ENCODE measurements at places on chromosomes 2 and 18.

DNA sequence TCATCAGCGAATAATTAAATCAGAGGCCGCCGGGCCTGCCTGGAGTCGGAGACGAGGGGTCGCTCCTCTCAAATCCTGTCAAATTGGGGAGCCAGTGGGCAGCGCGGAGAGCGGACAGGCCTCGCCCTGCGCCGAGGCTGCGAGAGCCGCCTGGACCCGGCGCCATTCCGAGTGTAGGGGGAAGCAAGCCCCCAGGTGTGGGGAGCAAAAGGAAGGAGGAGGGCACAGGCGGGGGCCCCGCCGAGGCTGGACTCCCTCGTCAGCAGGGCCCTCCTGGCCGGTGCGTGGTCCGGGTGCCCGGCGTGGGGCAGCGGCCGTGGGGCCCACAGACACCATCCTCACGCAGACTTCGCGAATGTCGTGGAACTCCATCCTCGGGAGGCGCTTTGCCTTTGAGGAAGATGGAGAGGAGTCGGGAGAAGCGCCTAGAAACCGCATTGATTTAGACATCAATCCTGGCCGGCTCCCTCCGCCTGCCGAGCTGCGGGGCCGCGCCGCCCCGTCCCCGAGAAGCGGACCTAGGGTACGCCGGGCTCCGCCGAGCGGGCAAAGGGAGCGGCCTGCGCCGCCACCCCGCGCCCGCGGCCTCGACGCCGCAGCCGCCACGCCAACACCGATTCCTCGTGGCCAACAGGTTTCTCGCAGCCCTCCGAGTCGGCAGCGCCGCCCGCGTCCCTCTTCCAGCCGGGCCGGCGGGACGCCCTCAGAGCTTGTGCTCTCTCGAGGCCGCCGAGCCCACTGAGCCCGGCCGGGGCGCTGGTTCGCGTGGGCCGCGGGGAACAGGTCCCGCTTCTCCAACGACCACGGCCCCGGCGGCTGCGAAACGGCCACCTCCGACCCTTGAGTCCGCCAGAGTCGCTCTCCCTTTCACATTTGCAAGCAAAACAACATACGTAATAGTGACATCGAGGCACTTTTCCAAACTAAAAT, 6.7 kb upstream of the ONECUT2 start:
- DNase-seq: no peak

DNA sequence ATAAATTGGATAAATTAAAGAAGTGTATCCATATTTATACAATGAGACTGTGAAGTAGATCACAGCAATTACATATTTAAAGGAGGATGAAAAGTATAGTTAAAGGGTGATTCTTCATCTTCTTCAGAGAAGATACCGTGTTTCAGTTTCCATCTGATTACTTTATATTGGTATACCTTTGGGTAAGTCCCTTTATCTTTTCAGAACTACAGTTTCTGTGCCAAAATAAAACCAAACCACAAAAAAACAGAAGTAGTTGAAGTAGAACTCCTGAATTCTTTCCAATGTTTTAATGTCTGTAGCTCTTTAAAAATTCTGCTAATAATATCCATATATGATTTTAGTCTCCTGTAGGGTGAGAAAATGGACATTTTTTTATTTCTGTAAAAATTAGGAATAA, 231.2 kb upstream of the LINC00305 start:
- no peak for DNase-seq

- DNase-seq: no peak
Measured at GRCh38 chr2:239768031-239768790, 256.9 kb downstream of the NDUFA10 start.

GRCh38 chr18:54162431-54162830, 62.0 kb downstream of the MBD2 start:
- no peak for DNase-seq

DNA sequence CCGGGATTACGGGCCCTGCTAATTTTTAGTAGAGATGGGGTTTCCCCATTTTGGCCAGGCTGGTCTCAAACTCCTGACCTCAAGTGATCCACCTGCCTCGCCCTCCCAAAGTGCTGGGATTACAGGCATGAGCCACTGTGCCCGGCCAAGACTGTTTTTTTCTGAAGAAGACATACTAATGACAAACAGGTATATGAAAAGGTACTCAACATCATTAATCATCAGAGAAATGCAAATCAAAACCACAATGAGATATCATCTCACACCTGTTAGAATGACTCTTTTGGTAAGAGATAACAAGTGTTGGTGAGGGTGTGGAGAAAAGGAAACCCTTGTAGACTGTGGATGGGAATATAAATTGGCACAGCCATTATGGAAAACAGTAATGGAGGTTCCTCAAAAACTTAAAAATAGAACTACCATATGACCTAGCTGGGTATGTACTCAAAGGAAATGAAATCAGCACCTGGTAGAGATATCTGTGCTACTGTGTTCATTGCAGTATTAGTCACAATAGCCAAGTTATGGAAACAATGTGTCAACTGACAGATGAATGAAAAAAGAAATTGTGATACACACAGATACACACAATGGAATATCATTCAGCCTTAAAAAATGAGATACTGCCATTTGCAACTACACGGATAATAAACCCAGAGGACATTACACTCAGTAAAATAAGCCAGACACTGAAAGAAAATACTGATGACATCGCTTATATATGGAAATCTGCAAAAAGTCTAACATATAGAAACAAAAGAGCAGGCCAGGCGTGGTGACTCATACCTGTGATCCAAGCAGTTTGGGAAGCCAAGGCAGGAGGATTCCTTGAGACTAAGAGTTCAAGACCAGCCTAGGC, 20.8 kb downstream of the SOS1 start:
- DNase-seq: no peak

- DNase-seq: no peak
Measured at GRCh38 chr2:238854246-238854645, 6.4 kb downstream of the TWIST2 start.

GRCh38 chr2:133986881-133987795, 266.7 kb upstream of the MGAT5 start:
- no peak for DNase-seq

- DNase-seq: no peak
Measured at GRCh38 chr18:38368886-38369285, 803.3 kb upstream of the CELF4 start.

DNA sequence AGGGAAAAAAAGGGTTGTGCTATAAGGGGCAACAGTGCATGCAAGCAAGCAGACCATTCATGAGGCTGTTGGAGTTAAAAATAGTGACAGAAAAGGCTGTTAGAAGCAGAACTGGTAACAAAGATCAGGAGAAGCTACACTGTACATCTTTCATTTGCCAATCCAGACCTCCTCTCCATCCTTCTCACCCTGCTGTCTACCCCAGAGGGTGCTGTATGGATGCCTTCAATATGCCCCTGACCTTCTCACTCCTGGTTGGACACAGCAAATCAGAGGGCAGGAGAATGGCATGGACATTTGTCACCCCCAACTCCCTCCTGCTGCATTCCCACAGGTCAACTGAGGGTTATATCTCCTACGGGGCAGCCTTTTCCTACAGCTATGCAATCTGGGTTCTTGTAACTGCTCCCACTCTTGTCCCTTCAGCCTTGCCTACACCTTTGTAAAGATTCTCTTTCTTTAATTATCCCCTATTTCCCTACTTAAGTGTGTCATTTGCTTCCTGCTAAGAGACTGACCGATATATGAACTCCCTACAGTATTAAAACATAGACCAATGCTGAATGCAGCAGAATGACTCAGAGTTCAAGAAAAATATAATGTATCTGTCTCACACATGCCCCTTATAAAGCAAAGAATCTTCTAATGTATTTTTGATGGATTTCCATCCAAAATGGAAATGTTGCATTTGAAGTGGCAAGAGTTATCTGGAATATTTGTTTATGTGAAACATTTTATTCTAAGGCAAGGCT, 169.2 kb upstream of the NCKAP5 start:
- DNase-seq: no peak

DNA sequence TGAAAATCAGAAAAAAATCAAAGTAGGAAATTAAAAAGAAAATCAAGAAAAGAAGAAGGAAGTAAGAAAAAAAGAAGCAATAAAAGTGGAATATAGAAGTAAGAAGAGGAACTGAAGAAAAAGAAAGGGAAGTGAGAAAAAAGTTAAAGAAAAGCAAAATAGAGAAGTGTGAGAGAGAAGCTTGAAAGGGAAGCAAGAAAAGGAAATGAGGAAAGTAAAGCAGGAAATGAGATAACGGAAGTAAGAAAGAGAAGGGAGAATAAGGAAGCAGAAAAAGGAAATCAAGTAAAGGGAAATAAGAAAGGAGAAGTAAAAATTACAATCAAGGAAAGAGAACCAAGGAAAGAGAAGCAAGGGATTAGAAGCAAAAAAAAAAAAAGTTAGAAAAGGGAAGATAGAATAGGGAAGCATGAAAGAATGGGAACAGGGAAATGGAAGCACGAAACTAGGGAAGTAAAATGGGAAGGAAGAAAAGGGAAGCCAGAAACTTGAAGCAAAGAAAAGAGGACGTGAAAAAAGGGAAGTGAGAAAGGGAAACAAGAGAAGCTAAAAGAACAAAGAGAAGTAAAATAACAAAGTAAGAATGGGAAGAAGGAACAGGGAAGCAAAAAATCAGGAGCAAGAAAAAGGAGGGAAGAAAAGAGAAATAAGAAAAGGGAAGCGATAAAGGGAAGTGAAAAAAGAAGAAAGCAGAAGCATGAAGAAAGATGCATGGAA, 243.3 kb upstream of the NCKAP5 start:
- no peak for DNase-seq

GRCh38 chr2:204170411-204170810, 233.8 kb downstream of the ICOS start:
- DNase-seq: no peak

GRCh38 chr2:22880161-22880560, 504.8 kb upstream of the KLHL29 start:
- no peak for DNase-seq
